ENCODE measurements at places on chromosomes 13 and 19.
A peak's percentile ranks its signal among the peaks of the same experiment; 100 is the strongest.

DNA sequence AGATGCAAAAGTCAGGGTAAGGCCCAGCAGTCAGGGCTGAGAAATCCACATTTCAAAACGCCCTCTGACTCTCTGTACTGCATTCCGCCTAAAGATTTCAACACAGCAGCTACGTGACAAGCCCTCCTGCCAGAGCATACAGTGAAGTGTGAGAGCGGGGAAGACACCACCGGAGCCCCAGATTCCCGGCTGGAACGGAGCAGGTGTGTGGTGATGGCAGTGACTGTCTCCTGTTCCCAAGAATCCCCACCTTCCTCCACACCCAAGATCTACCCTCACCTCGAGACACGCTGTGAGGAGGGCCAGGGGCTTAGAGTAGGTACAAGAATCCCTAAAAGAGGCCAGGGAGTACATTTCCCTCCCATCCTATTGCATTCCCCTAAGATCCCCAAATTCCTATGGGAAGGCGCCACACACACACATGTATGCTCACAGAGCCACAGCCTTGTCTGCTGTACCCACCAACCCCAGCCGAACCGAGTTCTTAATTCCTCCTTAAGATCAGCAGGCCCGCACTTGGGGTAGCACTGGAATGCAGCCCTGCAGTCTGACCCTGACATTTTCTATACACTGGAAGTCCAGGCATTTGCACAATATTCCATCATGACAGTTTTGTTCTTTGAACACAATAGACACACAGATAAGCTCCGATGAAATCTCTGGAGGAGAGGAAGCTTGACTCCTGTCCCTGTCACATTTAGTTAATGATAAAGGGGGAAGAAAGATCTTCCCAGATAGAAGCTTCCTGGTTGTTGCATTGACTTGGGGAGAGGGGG is 102.9 kb downstream of the FOXO1 start:
- no peak for DNase-seq

DNA sequence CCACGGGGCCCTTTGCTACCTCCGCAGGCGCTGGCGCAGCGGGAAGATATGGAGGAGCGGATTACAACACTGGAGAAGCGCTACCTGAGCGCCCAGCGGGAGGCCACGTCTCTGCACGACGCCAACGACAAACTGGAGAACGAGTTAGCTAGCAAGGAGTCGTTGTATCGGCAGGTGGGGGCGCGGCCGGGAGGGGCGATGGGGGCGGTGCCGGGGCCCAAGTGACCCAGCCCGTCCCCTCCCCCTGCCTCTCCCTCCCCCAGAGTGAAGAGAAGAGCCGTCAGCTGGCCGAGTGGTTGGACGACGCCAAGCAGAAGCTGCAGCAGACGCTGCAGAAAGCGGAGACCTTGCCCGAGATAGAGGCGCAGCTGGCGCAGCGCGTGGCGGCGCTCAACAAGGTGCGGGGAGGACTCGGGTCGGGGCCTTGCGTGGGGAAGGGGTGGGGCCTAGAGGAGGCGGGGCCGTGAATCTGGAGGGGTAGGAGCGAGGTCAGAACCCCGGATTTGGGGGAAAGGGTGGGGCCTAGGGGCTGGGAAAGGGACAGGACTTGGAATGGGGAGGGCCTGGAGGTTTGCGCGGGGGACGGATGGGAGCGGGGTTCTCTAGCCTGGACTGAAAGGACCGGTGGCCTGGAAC is 13.7 kb downstream of the PPFIA3 start:
- no peak for DNase-seq

DNA sequence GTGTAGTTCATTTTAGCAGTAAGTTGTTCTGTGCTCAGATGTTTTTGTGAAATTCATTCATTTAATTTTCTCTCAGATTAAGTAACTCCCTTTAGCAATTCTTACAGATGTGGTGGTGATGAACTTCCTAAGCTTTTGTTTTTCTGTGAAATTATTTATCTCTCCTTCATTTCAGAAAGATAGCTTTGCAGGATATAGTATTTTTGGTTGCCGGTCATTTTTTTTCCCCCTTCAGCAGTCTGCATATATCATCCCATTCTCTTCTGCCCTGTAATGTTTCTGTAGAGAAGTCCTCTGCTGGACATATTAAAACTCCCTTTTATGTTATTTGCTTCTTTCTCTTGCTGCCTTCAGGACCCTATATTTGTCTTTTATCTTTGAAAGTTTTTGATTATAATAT is 470.2 kb downstream of the PCDH9 start:
- DNase-seq: no peak

- DNase-seq: no peak
Measured at GRCh38 chr13:38429916-38430315, 80.3 kb downstream of the UFM1 start.

DNA sequence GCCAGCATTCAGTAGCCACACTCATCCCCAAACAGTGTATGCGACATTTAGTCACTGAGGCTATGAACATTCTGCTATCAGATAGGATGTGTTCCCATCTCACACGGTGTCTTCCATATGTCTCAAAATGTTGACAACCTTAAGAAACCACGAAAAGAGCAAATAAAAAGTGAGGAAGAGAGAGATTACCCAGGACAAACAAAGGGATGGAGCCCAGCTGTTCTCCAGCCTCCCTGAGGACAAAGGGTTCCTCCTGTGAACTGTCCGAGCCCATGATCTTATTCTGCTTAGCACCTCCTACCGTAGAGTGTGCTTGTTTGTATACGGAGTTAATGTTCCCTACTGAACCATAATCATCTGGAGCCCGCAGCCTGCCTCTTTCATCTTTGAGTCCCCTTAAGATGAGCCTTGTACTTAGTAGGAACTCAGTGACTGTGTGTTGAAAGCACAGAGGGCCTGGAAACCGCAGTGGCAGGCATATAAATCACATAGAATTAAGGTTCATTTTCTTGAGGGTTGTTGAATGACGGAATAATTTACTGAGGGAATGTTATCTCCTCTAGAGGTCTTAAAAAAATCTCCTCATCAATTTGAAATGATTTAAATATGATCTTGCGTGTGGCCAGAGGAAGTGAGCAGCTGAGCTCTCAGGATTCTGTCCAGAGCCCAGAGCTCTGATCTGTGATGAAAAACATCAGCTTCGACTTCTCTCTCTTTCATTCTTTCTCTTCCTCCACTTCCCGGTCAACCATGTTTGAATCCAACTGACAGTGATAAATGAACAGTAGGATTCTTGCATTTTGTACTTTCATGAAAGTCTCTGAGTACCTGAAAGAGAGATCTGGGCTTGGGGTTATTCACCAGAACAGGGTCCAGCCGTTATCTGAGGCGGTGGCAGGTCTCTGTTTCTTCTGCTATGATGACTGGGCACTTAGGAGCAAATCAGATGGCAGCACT is 200.5 kb downstream of the KLF5 start:
- peak; percentile 43 for DNase-seq

DNA sequence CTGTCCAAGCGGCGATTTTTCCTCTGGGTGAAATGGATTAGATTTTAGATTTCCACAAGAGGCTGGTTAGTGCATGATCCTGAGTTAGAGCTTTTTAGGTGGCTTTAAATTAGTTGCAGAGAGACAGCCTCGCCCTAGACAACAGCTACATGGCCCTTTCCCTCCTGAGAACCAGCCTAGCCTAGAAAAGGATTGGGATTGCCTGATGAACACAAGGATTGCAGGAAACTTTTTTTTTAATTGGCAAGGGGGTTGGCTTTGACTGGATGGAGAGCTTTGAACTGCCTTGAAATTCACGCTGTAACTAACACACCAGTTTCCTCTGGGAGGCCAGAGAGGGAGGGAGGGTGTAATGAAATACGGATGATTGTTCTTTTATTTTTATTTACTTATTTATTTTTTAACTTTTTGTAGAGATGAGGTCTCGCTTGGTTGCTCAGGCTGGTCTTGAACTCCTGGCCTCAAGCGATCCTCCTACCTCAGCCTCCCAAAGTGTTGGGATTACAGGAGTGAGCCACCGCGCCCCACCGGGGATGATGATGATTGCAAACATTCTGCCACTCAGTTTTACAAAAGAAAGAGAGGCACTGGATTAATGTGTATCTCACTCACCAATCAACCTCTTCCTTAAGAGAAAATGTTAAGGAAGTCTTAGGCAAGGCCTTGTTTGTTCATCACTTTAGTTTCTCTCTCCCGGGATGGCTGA is 1.9 kb downstream of the LDLR start:
- DNase-seq: no peak

GRCh38 chr19:49502866-49503581 is 6.8 kb downstream of the RPS11 start:
- DNase-seq: peak; percentile 61

Measured in right renal pelvis (tissue), 4 donors.